ENCODE measurements at places on chromosomes 11 and 22.

DNA sequence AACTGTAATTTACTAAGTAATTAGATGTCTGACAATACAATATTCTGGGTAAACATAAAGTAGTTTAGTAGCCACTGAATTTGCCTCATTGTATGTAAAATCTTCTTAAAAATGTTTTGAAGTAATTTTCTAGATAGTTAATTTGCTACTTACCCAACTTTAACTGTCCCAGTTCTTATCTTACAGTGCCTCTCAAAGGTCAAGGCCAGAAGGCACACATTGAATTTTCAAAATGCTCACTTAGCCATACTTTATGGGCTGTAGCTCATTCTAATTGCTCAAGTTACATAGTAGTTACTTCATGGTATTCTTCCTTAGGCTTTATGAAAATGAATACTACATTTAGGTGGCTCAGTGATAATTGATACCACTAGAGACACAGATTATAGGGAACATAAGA, 666.6 kb downstream of the CNTN5 start:
- DNase-seq: no peak

DNA sequence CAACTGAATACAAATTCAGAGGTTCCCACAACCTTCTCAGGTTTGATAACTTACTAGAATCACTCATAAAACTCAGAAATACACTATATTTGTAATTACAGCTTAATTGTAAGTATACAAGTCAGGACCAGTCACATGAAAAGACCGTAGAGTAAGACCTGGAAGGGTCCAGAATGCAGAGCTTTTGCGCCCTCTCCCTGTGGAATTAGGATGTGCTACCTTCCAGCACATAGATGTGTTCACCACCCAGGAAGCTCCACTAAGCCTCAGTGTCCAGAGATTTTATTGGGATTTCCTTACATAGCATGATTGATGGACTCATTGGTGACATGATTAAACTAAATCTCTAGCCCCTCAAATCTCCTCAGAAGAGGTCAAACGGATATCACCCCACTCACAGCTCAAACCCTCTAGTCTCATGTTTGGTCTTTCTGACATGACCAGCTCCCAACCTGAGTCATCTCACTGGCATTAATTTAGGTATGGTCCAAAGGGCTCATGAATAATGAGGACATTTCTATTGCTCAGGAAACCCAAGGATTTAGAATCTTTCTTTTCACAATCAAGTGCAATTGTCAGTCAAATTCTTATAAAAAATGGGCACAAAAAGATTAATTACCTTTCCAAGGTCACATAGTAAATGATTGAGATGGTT, 77.2 kb upstream of the UBASH3B start:
- no peak for DNase-seq

DNA sequence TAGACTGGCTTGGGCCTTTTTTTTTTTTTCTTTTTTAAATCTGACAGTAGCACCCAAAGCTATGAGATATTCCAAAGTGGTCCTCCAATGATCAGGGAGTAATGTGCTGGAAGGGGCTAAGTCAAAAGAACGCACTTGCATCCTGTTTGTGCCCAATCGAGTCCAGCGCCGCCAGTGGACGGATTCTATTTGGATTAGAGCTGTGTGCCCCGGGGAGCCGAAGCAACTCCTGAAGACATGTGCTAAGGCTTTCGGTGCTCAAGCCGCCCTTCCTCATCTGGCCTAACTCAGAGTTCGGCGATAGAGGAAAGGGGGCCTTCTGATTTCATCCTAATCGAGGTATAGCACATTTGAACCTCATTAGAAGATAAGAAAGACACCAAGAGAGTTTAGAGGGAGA, 147.8 kb upstream of the NECTIN1 start:
- no peak for DNase-seq

GRCh38 chr11:60428517-60428916, 855 bp upstream of the MS4A5 start:
- no peak for DNase-seq

DNA sequence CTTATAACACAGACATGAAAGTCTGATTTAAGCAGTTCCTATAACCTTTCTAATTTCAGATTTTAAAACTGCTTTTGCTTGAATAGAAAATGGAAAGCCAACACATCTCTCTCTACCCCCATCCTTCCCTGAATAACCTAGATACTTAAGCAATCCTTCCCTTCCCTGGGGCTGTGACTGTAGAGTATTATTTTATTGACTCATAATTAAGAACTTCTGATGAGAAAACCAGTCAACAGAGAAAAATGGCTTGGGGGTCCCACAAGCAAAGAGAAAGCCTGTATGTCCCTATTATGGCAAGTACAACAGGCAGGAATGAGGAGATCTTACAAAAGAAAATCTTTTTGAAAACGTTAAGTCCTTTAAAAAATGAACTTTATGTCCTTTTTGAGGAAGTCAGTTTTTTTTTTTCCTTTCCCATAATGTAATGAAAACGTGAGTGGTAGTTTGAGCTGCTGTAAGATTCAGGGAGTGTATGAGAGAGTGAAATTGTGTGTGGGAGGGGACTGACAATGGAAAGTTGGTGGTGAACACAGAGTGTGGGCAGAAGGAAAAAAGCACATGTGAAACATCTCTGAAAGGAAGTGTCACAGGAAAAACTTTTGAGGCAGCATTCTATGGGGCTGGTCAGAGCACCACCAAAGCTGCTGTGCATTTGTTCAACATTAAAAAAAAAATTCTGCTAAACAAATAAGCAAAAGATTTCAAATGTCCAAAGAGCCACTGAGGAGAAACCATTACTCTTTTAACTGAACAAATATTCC, 154.6 kb downstream of the MAML2 start:
- no peak for DNase-seq

- DNase-seq: no peak
Measured at GRCh38 chr11:96278039-96278897, 64.7 kb downstream of the MAML2 start.

GRCh38 chr11:59770319-59770718, 15.1 kb downstream of the STX3 start:
- DNase-seq: no peak

DNA sequence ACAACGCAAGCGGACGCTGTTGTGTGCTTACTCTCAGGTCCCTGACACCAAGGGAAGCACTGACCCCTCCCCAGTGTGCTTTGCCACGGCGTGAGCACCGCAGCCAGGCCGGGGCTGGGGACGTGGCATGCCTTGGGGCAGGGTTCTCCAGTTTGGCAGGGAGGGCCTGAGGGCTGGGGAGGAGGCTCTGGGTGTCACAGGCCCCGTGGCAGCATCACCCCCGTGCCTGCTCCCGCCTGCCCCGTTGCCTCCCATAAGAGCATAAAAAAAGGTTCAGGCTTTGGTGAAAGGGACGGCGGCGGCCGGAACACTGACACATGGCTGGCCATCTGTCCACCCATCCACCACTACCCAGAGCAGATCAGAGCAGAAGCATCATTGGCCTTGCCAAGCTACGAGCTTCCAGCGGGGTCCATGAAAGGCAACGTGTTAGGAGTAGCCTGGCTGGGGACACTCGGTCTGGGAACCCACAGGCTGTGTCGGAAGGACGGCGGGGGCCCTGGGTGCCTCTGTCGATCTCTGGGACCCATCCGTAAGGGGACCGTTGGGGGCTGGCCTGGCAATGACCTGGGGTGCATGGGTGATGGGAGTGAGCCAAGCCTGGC, 183.0 kb downstream of the IGLL1 start:
- no peak for DNase-seq

- peak; percentile 28 for DNase-seq
Measured at GRCh38 chr11:77127235-77127911, 673 bp upstream of the MYO7A start.

GRCh38 chr11:19953909-19954308, 206.4 kb downstream of the DBX1 start:
- no peak for DNase-seq

- no peak for DNase-seq
Measured at GRCh38 chr11:5240056-5240455, 5.8 kb upstream of the HBD start.

- no peak for DNase-seq
Measured at GRCh38 chr22:50119768-50120251, 30.0 kb downstream of the MOV10L1 start.

- DNase-seq: peak; percentile 1
Measured at GRCh38 chr22:24146194-24146616, 35.1 kb upstream of the SUSD2 start.

DNA sequence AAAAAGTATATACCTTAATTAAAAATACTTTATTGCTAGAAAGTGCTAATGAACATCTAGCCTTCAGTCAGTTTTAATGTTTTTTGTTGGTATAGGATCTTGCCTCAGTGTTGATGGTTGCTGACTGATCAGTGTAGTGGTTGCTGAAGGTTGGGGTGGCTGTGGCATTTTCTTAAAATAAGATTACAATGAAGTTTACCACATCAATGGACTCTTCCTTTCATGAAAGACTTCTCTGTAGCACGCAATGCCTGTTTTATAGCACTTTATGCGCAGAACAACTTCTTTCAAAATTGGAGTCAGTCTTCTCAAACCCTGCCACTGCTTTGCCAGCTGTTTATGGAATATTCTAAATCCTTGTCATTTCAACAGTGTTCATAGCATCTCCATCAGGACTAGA, 50.6 kb downstream of the LDLRAD3 start:
- no peak for DNase-seq

GRCh38 chr11:78972590-78972989, 397.9 kb upstream of the NARS2 start:
- DNase-seq: no peak

DNA sequence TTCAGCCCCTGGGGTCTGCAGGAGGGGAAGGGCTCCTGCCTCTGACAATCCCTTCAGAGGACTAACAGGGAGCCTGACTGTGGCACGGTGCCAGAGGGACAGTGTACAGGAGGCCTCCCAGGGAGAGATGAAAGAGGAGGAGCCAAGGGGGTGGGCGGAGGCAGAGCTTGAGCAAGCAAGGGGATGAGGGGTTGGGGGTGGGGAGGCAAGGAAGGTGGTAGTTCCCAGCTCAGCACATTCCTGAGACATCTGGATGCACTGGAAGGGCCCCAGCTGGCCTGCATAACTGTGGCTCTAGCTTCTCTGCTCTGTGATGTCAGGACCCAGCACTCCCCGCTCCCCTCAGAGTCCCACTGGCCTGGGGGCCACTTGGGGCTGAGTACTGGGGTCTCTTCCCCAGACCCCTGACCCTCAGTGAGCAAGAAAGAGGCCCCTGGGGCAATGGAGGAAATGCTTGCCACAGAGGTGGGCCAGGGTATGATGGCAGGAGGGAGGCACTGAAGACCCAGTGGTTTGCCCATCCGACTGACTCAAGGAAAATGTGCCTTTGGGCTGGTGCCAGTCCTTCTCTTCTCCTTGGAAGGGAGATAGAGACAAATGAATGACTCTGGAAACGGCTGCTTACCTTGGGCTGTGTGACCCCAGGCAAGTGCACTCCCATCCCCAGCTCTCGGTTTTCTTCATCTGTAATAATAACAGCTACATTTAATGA, 13.3 kb downstream of the CREB3L1 start:
- no peak for DNase-seq

- DNase-seq: no peak
Measured at GRCh38 chr22:30302810-30303138, 13.5 kb upstream of the CASTOR1 start.

DNA sequence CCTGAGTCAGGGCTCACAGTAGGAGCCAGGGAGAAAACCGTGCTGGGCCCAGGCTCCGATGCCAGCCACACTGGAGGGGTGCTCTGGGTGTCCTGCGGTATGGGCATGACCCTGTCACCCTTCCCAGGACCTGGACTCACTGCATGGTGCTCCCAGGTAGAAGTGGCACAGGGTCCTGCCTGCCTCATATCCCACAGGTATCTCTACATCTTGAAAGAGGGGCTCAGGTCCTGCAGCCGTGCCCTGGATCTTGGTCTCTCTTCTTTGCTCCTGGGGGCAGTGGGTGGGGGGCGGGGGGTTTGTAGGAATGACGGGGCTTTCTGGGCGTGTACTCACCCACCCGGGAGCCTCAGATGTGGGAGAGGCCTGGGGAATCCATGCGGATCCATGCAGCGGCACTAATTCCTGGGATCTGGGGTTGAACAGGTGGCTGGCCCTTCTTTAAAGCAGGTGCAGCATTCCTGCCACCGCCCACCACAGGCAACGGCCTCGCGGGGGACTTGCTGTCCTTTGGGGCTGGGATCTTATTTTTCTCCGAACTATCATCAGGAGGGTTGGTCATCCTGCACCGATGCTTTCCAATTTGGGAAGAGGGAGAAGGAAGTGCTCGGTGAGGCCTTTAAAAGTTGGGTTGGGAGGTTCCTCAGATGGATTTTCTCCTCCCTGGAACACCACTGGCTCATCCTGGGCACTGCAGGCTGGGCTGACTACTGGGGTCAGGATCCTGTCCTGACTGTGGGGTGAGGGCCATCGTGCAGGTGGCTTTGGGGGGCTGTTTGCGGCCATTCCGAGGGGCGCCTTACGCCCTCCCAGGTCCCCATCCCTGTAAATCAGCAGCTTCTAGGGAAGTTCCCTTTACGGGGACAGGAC, 886.4 kb downstream of the BRD1 start:
- no peak for DNase-seq

DNA sequence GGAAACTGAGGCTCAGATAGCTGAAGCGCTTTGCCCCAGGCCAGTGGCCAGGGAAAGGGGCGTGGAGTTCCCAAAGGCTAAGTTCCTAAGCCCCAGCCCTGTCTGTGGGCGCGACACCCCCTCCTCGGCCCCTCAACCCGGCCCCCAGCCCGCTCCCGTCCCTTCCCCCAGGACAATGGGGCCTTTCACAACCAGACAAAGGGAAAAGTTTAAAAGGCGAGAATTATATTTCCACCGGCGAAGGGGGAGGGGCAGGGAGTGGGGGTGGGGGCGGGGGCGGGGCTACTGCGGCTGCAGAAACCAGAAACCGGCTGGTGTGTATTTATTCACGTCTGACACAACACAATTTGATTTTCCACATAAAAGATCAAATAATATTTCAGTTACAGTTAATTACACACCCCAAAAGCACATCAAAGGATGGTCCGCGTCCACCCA, 192.1 kb downstream of the MN1 start:
- DNase-seq: no peak

DNA sequence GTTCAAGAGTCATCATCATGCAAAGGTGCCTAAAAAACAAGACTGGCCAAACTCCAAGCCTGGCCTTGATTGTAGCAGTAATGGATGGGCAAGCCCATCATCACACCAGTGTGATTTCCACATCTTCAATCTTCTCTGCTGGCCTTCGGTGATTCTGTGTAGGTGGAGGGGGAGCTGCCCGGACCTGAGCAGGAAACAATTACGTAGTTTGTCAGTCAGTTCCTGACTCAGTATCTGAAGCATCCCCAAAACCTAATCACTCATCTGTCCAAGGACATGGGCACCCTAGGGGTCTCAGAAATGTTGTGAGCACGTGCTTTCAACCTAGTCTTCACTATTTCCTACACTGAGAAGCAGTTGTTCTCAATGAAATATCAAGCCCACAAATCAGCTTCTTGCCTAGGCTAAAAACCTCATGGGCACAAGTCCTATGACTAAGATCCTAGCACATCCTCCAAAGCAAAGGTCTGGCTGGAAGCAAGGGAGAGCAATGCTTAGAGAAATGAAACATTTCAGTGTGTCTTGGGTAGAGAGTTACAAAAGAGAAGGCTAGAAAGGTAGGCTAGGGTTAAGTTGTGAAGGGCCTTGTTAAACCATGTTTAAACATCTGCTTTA, 24.6 kb downstream of the ATG16L2 start:
- no peak for DNase-seq

GRCh38 chr11:37948258-37948657, 1350.2 kb upstream of the RAG2 start:
- DNase-seq: no peak

All from NCI-H187 (cell line).